GM12891 (cell line): ENCODE measurements at places on chromosomes 1 and 21.
A peak's percentile ranks its signal among the peaks of the same experiment; 100 is the strongest.

DNA sequence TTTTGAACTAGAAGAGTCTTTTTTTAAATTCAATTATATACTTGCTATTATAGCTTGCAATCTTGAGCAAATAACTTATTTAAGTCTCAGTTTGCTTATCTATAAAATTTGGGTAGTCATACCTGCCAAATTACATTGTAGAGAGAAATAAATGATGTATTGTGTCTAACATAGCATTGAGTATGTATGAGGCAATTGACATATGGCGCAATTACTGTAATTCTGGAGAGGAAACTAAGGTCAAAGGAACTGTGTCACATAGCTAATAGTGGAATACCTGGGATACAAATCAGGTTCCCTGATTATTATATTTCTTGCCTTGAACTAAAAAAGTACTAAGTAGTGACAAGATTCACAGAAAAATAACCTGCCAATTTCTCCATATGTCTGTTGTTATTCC, 302.5 kb downstream of the PDE4B start:
- DNase-seq, result no peak

GRCh38 chr1:239184561-239185244, 201.7 kb upstream of the CHRM3 start:
- no peak for DNase-seq

- peak; percentile 55 for DNase-seq
Measured at GRCh38 chr1:31815752-31816500, at the start of gene SPOCD1. Gene SPOCD1 (minus strand): TSS chr1:31816022. CDS start chr1:31815333, 689 bp downstream.

DNA sequence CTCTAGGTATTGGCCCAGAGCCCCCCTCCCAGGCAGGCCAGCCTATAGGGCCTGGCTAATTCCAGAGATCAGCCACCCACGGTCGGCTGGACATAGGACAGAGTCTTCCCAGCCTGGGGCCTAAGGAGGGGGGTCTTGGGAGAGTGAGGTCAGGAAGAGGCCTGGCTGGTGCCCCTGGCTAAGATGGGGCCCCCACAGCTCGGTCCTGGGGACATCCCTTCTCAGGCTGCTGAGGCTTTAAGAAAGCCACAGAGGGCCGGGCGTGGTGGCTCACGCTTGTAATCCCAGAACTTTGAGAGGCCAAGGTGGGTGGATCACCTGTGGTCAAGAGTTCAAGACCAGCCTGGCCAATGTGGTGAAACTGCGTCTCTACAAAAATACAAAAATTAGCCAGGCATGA, 2.5 kb downstream of the C1orf167 start:
- no peak for DNase-seq

DNA sequence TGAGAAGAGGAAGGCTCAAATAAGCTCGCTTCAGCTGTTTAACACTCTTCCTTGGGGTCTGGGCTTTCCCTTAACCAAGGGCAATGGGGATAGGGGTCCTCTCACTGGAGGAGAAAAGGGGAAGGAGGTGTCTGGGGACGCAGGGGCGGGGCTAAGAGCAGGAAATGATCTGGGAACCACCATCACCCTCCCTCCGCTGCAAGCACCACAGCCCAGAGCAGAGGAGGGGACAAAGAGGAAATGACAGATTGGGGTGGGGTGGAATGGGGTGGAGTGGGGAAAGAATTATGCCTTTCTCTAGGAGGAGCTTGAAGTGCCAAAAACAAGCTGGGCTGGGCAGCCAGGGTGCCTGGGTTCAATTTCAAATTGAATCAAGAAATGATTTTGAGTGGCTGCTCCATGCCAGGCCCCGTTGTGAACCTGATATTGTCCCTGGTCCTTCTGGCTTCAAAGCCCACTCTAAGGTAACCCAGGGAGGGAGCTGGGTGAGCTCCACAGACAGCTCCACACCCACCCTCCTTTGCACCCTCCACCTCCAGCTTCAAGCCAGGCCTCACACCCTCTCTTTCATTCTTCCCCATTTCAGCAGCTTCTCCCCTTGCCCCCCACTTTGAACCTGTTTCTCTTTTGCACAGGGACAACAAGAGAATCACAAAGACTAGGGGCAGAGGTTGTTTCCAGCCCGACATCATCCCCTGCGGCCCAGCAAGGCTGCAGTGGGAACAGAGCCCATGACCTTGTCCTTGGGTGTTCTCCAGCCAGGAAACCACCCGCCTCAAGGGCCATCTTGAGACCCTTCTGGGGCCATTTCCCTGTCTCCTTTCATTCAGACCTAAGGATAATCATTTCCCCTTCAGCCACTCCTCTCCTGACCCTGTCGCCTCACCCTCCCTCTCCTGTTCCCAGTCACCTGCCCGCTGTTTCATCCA, 1.1 kb downstream of the ARHGAP30 start:
- DNase-seq, result no peak

DNA sequence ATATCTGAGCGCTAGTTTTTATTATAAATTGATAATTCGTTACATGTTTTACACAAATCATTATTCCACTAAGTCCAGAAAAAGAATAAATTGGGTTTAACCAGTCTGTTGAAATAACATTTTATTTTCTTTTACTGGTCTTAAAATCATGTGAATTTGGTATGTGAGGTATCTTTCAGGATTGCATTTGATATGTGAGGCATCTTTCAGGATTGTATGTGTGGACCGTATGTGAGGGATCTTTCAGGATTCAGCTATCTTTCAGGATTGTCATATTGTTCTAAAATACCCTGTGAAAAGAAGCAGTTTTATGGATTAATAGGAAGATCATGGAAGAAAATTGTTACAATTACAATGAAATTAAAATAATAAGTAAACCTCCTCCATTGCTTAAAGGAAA, 42.9 kb downstream of the USP25 start:
- no peak for DNase-seq

DNA sequence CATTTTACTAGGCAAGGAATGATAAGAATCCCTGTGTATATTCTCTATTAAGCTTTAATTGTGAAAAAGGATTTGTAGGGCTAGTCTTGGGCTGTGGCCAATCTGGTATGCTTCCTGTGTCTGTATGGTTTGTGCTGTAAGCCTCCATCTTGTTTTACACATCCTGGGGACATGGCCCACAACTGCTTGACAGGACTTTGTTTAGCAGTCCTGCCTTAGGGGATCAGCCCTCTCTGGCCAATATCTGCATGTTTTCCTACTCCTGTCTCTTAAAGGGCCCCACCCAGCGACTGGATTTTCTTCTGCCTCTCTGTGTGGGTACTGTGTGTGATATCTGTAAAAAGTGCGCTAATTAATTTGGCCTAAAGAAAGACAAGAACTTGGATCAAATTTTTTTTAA, 813.2 kb downstream of the PLA2G4A start:
- DNase-seq, result no peak

DNA sequence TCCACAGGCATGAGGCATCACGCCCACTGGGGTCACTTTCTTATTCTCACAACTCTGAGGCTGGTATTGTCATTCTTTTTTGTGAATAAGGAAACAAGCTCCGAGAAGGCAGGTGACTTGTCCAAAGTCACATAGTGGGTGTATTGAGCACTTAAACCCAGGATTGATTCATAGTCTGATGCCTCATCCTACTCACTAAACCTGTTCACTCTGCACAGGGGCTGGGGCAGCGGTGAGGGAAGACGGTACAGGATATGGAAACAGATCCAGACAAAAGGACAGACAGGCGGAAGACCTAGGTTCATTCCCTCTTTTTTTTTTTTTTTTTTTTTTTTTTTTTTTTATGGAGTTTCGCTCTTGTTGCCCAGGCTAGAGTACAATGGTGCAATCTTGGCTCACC, 56.6 kb downstream of the NKAIN1 start:
- DNase-seq, result no peak

DNA sequence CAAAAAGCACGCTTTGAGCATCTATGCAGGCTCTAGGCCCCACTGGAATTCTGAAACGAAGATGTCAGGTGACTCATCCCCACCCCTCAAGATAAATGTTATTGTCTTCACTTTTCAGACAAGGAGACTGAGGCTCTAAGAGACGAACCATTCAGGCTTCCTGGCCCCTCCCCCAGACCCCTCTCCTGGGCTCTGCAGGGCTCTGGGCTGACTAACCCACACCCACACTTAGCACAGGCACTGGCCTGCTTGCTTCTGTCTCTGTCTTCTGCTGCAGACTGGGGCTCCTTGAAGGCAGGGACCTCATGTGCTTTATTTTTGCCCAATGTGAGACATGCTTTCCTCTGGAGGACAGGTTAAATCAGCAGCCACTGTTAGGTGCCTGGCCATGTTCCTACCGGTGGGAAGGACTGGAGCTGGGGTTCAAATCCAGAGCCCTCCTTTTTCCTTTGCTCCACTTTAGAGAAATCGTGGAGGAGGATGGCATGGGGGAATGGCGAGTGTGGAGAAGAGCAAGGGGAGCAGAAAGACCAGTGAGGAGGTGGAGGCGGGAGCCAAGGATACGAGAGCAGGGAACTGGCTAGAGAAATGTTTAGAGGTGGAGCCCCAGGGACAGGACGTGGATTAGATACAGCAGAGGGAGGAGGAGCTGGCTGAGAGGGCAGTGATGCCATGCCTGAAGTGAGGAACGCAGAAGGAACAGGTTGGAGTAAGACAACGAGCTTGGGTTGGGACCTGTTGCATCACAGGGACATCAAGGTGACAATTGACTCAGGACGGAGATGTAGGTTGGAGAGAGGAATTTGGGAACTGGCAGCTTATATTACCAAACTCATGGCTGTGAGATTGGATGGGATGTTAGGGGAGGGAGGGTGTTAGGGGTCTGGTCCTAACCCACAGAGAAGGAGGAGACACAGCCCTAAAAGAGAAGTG, 1.7 kb downstream of the TMEM125 start:
- no peak for DNase-seq

GRCh38 chr1:173866413-173867115, 1.2 kb downstream of the GAS5 start:
- DNase-seq, result no peak

- DNase-seq, result no peak
Measured at GRCh38 chr1:64033667-64034220, 169.7 kb upstream of the UBE2U start.

DNA sequence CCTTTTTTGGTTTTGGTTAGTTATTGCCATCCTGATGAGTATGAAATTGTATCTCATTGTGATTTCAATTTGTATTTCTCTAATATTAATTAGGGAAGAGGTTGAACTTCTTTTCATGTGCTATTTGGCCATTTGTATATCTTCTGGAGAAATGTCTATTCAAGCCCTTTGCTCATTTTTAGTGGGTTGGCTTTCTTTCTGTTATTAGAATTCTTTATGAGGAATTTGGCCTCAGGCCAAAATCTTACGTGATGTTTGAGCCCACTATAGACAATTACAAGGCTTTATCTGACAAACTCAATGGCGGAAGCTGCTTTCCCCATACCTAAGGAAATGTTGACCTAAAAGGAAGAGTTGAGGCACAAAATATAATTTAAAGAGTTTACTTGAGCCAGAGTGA, 32.9 kb downstream of the IVNS1ABP start:
- DNase-seq, result no peak

- no peak for DNase-seq
Measured at GRCh38 chr1:30607723-30608122, 115.7 kb downstream of the MATN1 start.

DNA sequence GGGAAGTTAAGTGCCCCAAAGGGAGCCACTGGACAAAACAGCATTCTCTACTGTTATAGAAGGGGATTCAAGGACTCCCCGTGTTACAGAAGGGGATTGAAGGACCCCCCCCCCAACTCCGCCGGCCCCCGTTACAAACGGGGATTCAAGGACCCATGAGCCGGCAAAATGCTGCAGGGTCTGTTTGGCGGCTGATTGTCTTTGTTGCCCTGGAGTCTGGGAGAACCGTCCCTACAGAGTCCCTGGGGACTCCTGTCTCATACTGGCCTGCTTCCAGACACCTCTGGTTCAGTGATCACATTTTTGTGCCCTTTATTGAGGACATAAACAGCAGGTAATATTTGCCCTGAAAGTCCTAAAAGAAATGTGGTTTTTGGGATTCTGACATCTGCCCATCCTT, 96.4 kb downstream of the SYF2 start:
- no peak for DNase-seq

GRCh38 chr1:199272628-199273086, 633.8 kb downstream of the PTPRC start:
- DNase-seq, result no peak

GRCh38 chr1:67610450-67610849, 74.6 kb upstream of the GADD45A start:
- DNase-seq, result no peak

- no peak for DNase-seq
Measured at GRCh38 chr1:15412843-15413242, 3.2 kb downstream of the EFHD2 start.

DNA sequence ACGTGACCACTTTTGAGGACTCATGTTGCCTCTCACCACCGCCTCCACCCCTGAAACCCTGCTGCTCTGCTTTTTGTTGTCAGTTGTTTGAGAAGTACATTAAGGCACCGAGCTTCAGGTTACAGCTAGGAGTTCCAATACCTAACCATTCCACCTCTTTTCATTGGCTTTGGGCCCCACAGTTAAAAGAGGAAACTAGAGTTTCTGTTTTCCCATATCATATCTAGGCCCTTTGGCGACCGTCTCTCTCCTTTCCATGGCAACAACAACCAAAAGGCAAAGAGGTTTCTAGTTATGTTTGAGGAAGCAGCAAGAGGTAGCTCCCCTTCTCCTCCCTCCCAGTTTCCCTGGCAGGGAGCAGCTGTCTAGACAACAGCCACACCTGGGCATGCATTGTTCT, 5.9 kb downstream of the ANKRD35 start:
- no peak for DNase-seq

DNA sequence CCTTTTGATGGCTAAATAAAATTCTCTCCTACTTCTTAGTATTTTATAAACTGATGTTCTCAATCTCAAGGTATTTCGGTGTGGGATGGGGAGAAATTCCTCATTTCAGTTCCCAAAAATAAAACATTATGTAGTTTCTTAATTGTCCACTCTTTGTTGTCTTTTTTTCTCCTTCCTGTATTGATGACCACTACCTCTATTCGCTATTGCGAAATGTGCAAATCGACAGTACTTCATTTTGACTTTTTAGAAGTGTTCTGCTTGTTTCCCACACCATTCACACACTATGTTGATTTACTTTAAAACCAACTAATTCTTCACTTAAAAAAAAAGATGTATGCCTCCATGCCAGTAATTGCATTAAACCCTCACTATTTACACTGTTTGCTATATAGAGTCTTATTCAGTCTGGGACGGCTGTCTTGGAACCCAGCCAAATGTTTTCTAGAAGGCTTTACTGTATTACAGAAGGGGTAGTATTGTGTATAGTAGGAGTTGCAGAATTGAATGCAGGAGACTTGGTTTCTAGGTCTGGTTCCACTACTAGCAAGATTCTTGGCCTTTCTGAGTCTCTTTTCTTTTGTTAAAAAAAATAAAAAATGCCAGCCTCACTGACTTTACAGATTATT, 5.6 kb downstream of the RNF2 start:
- no peak for DNase-seq

GRCh38 chr1:25199819-25200620, 32.3 kb downstream of the SYF2 start:
- DNase-seq, result no peak

DNA sequence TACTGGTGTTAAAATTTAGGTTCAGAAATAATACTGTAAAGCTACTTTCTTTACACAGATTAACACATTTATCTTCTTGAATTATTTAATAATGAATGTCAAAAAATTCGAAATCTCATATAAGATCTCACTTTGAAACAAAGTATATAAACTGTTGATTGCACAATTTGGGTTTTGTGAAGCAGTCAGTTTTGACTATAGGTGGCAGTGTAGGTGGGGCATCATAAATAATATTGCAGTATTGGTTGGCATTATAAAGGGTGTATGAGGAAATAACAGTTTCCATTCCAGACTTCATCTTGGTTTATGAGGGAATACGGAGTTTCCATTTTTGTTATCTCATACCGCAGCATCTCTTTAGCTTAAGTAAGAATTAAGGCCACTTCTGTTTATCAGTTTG, 49.9 kb downstream of the SUCO start:
- DNase-seq, result no peak

GRCh38 chr1:61120246-61120840, 38.0 kb downstream of the NFIA start:
- DNase-seq, result no peak

GRCh38 chr1:53783056-53783455, 44.1 kb upstream of the GLIS1 start:
- no peak for DNase-seq
